ENCODE measurements at places on chromosomes 11 and 22. TPM values are rescaled to one million over a fixed set of nuclear protein-coding genes. Genes with fewer than 3 reads are reported as not detected.

DNA sequence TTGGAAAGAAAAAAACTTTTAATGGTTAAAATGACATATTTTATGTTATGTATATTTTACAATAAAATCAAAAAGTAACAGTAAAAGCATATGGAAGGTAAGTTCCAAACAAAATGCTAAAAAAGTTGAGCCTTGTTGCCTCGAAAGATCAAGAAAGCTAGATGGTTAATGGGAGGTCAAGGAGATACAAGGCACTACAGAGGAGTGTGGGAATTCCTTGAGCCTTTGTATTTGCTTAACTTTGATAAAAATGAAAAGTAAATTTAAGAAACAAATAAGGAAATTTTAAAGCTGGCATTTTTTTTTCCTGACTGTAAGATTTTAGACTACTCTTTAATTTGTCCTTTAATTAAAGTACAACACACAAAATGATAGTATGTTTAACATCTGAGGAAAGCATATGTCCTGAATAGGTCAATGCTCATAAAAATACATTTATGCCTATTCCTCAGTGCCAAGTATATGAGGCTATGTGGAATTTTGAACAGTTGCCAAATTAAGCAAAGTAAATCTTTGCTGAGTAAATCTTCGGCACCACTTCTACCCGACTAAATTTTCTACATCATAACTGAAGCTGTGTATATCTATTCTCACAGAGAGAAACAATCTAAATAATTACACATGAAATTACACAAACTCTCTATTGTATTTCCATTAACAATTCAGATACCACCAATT, 108.8 kb downstream of the TTC28 start:
- H3K27ac ChIP-seq: no peak overlapping the region
- no peak for DNase-seq
- H3K27me3 ChIP-seq: peaks cover 21% of the 10 kb centered on the region
- H3K4me3 ChIP-seq: no peak overlapping the region
- H3K36me3 ChIP-seq: no peaks in the 10 kb centered on the region
- H3K4me1 ChIP-seq: no peaks in the 10 kb centered on the region

DNA sequence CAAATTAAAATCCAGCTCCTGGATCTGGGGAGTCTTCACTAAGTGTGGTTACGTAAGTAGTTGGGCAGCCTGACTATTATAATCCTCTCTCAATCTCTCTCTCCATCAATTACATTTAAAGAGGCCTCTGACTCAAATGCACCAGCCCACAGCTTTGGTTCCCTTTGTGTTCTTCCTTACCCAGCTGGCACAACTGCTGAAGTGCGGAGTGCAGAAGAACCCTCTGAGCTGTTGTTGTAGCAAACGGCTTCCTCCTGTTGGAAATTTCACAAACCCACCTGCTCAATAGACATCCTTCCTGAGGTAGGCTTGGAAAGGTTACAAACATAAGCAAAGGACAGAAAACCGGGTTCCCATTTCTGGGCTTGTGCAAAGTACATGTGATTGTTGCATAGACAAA, 17.0 kb upstream of the SORL1 start:
- no peaks in the 10 kb centered on the region for H3K36me3 ChIP-seq
- H3K27me3 ChIP-seq: no peaks in the 10 kb centered on the region
- H3K4me1 ChIP-seq: peaks cover 37% of the 10 kb centered on the region

DNA sequence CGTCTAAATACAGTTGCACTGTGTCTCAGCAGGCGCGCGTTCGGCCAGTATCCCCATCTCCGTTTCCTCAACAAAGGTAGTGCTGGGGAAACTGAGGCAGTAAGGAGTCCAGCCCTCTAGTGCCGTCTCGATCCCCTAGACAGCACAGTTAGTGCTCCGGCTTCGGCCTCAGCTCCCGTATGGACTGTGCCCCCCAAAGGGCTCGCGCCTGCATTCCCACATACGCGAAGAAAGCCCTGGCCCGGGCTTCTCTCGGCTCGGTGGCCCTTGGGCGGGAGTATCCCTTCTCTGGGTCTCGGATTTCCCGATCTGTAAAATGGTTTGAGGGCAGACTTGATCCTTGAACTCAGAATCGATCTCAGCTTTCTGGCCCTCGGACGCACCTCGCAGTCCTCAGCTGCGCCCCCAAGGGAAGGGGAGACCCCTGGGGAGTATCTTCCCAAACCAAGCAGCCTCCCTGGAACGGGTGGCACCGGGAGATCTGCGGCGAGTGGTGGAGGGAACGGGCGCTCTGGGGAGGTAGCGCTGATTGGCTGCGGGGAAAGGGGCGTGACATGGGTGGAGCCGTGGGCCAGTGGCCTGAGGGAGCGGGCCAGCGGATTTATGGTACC, 759 bp upstream of the PEX16 start:
- peak; percentile 72 for DNase-seq
- peak overlapping the region; percentile 91 for H3K4me3 ChIP-seq
- H3K4me1 ChIP-seq: peaks cover 17% of the 10 kb centered on the region
- H3K36me3 ChIP-seq: peaks cover 5% of the 10 kb centered on the region
- H3K27ac ChIP-seq: peak overlapping the region; percentile 94

DNA sequence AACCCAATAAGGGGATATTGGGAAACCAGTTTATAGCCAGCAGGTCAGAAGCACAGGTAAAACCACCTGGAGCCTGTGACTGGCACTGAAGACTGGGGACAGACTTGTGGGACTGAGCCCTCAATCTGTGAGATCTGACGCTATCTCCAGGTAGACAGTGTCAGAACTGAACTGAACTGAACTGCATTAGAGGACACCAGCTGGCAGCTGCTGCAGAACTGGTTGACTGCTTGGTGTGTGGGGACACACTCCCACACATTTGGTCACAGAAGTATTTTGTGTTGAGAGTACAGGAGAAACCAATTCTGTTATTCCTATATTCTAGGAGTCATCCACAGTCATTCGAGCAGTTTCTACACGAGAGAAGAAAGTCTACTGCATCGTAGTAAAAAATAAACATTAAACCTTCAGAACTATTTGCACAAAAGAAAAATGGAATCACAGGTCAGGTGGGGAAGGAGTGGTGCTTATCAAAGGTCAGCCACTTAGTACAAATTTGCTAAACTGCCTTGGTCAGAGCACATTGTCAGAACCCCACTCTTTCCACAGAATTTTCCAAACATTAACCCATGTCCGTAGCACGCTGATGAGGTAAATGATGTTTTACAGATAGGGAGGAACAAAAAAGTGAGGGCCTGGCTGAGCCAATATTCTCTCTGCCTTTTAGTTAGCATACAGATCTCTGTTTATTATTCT, 77.2 kb downstream of the SIK3 start:
- H3K4me3 ChIP-seq: no peak overlapping the region
- DNase-seq: no peak
- H3K4me1 ChIP-seq: peaks cover 67% of the 10 kb centered on the region
- H3K27me3 ChIP-seq: no peaks in the 10 kb centered on the region
- H3K36me3 ChIP-seq: peaks cover 6% of the 10 kb centered on the region

DNA sequence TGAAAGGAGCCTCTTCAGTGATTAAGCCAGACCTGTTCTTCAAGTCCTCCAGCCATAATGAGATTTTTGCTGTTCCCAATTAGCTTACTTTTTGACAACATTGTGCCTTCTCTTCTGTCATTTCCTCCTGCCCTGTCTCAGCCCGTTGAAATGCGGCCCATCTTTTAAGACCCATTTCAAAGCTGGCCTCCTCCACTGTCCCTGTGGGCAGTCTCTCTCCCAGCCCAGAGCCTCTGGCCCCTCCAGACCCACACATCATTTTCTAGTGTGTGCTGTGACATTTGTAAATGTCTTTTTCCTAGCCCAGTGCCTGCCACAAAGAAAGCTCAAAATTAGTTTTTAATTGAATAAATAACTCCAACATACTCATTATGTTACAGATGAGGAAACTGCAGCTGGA, 70.9 kb downstream of the BUD13 start:
- peaks cover 7% of the 10 kb centered on the region for H3K27me3 ChIP-seq
- no peaks in the 10 kb centered on the region for H3K36me3 ChIP-seq
- H3K27ac ChIP-seq: no peak overlapping the region
- no peaks in the 10 kb centered on the region for H3K4me1 ChIP-seq

DNA sequence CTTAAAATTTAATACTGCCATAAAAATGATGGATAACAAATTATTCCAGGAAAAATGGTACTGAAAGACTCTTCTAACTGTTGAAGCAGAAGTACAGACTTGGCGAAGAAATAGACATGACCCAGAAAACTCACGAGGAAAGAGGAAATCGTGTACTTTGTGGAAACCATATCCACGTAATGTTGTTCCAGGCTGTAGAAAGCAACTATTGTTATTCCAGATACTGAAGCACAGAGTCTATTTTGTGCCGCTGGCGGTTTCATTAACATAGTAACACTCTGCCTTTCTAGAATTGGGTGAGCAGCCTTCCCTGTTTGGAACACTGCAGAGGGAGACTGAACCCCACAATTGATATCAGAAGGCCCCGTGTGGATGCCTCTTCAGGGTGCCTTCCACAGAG, 310.6 kb downstream of the TBC1D22A start:
- peaks cover 9% of the 10 kb centered on the region for H3K4me1 ChIP-seq
- peaks cover 44% of the 10 kb centered on the region for H3K36me3 ChIP-seq
- H3K4me3 ChIP-seq: no peak overlapping the region
- no peak overlapping the region for H3K27ac ChIP-seq
- H3K27me3 ChIP-seq: no peaks in the 10 kb centered on the region
- no peak for DNase-seq

GRCh38 chr11:30045921-30046577, 29.2 kb upstream of the KCNA4 start:
- H3K36me3 ChIP-seq: no peaks in the 10 kb centered on the region
- no peak overlapping the region for H3K27ac ChIP-seq
- H3K27me3 ChIP-seq: no peaks in the 10 kb centered on the region
- no peak for DNase-seq
- H3K4me1 ChIP-seq: no peaks in the 10 kb centered on the region

DNA sequence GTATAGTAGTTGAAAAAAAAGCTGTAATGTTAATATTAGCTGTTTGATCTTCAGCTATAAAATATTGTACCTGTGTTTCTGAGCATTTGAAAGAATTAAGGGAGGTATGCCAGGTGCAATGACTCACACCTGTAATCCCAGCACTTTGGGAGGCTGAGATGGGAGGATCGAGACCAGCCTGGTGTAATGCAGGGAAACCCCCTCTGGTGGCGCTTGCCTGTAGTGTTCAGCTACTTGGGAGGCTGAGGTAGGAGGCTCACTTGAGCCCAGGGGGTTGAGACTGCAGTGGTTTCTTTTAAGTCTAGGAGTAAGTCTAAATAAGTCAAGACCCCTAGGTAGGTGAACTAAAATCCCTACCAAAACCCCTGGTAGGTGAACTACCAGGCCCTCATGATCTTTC, 37.1 kb downstream of the TAF1D start:
- peaks cover 69% of the 10 kb centered on the region for H3K36me3 ChIP-seq
- no peak overlapping the region for H3K4me3 ChIP-seq
- no peak overlapping the region for H3K27ac ChIP-seq
- no peak for DNase-seq
- no peaks in the 10 kb centered on the region for H3K4me1 ChIP-seq
- no peaks in the 10 kb centered on the region for H3K27me3 ChIP-seq

DNA sequence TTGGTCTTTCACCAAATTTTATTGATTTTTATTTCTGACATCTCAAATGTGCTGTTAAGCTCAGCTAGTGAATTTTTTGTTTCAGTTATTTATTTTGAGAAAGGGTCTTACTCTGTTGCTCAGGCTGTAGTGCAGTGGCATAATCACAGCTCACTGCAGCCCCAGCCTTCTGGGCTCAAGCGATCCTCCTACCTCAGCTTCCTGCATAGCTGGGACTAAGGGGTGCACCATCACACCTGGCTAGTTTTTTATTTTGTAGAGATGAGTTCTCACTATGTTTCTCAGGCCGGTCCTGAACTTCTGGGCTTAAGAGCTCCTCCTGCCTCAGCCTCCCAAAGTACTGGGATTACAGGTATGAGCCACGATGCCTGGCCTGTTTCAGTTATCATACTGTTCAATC, 282.0 kb downstream of the SBF2 start:
- no peaks in the 10 kb centered on the region for H3K27me3 ChIP-seq
- H3K36me3 ChIP-seq: peaks cover 36% of the 10 kb centered on the region
- no peaks in the 10 kb centered on the region for H3K4me1 ChIP-seq
- H3K4me3 ChIP-seq: no peak overlapping the region
- DNase-seq: no peak

DNA sequence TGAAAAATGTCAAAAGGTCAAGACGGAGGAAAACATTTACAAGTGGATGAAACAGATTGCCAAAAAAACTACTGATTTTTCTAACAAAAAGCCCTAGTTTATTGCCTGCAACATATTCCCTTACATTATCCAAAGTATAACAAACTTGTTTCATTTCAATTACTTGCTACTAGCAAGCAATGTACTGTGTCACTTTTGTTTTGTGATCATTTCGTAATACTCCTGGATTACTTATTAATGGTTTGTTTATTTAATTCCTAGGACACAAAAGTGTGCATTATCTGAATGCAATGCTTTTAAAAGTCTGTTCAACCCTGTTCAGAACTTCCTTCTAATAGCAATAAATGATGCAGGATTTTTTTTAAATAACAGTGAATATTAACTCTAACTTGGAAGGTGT, 50.9 kb downstream of the CCDC34 start:
- H3K36me3 ChIP-seq: peaks cover 1% of the 10 kb centered on the region
- H3K4me3 ChIP-seq: no peak overlapping the region
- no peaks in the 10 kb centered on the region for H3K4me1 ChIP-seq
- H3K27ac ChIP-seq: no peak overlapping the region
- H3K27me3 ChIP-seq: no peaks in the 10 kb centered on the region

DNA sequence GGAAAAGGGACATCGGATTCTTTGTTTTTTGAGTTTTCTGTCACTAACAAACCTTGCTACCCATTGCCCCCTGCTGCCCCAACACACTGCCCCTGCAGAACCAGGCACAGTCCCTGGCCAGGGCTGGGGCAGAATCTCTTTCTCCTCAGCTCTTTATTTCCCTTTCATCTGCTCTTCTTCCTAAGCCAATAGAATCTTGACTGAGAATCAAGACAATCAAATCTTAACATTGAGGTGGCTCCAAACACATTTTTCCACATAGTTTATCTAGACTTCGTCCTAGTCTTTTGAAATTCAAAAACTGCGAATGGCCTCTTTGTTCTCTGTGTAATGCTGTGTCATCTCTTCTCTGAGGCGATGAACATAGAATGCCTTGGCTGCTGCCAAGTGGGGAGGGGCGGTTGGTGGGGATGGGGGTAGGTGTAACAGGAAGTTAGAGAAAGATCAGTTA, 16.1 kb upstream of the NTM start:
- DNase-seq: no peak
- H3K27me3 ChIP-seq: no peaks in the 10 kb centered on the region
- no peak overlapping the region for H3K27ac ChIP-seq
- no peak overlapping the region for H3K4me3 ChIP-seq

The CALCA gene
- 0.28 TPM for total RNA-seq

The HBB gene
- not detected for total RNA-seq

The DEFB131B gene
- not detected for total RNA-seq

The C22orf15 gene
- 0.74 TPM for total RNA-seq

The C11orf52 gene
- not detected for total RNA-seq
